Activated CD8-positive, alpha-beta memory T cell treated with anti-CD3 and anti-CD28 coated beads for 4 hours (primary cell): ENCODE measurements at places on chromosomes 6 and 20.

- DNase-seq = no peak
Observed at GRCh38 chr20:53751620-53752318, 158.1 kb upstream of the ZNF217 start.

GRCh38 chr20:17014217-17014616 lies 212.6 kb upstream of the PCSK2 start:
- no peak for DNase-seq

GRCh38 chr6:154499855-154500589 lies 10.5 kb downstream of the CNKSR3 start:
- DNase-seq = no peak

DNA sequence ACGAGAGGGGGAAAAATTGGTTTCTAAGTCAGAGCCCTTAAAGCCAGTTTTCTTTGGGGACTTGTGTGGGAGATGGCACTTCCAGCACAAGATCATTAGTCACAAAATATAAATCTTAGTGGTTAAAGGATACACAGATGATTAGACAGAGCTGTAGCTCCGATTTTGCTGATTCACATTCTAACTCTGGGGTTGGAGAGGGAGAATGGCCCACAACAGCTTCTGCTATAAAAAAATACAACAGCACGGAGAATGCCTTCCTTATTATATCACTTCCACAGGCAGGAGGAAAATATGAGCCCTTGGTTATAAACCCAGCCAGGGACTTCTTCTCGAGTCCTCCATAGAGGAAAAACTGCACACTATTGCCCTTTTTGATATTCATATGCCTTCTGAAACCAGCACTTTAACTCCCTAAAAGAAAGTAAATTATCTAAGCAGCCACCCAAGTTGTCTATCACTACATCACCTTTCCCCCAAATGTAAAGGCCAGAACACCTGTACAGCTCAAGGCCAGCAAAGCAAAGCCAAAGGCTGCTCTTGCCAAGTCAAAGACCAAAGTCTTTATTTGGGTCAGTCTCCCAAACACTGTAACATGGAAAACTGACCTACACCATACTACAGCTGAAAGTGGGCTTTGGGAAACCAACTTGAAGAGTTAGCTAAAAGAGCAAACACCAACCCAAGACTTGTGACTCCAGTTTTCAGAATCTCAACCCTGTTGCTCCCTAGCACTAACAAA lies 10.4 kb downstream of the MRPL14 start:
- no peak for DNase-seq

GRCh38 chr6:129766959-129767728 lies 57.2 kb upstream of the ARHGAP18 start:
- peak; percentile 50 for DNase-seq

DNA sequence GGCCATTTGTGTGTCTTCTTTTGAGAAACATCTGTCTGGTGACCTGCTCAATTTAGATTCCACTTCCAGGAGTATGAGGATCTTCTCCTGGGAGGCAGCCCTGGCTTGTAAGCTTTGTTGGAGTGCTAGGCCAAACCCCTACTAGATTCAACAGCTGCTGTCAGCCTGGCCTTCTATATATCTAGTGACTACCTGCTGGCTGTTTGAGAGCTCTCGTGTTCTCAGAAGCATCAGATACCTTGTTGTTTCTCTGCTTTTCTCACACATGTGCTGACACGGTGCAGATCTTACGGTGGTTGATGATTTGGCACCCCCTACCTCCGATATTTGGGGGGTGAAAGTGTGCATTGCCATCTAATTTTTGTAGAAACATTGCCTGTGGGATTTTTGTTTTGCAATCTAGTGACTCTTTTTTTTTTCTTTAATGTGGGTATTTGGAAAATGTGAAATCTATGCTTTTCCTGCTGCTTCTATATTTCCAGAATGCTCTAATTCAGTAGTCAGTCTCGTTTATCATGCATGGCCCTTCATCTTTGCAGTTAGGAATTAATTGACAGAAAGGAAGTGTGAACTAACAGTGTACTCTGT lies 4.7 kb downstream of the CCN2 start:
- DNase-seq = no peak
